GM03348 (cell line): ENCODE measurements at places on chromosomes 4 and X.

- DNase-seq = no peak
These were observed 10.6 kb downstream of the UGT2B4 start for GRCh38 chr4:69485130-69485529.

- no peak for DNase-seq
These were observed 170.6 kb upstream of the EDNRA start for GRCh38 chr4:147310312-147310711.

GRCh38 chr4:141080668-141081067 is 52.6 kb downstream of the RNF150 start:
- no peak for DNase-seq

GRCh38 chr4:5399790-5400421 is 308.5 kb downstream of the EVC2 start:
- DNase-seq = peak; percentile 57

DNA sequence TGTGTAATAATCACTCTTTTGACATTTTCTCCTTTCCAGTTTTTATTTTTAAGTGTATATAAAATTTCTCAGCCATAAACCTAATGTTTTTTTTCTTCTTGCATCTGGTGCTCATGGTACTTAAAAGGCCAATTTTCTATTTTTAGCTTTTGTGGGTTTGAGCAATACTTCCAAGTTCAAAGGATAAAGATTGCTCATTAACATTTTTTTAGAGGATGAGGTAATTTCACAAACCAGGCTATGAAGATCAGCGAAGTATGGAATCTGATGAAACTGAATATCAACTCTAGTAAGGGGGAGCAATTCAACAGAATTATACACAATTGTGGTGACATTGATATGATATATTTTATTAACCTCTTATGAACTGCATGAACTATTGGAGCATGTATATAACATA is 25.8 kb upstream of the KLHL34 start:
- peak; percentile 35 for DNase-seq

DNA sequence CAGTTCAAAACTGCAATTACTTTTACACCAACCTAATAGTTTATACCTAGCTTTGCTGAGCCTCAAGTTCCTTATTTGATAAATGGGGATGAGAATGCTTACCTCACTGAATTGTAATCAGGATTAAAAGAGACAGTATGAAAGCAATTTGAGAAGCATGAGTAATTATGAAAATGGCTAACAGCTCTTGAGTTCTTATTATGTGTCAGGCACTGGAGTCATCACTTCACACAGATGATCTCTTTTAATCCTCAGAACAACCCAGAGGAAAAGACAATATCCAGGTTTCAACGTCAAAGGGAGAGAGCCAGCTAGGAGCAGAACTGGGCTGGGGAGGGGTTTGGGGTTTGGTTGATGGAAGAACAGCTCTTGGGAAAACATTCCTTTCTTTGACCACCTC is 221.0 kb upstream of the NWD2 start:
- no peak for DNase-seq

DNA sequence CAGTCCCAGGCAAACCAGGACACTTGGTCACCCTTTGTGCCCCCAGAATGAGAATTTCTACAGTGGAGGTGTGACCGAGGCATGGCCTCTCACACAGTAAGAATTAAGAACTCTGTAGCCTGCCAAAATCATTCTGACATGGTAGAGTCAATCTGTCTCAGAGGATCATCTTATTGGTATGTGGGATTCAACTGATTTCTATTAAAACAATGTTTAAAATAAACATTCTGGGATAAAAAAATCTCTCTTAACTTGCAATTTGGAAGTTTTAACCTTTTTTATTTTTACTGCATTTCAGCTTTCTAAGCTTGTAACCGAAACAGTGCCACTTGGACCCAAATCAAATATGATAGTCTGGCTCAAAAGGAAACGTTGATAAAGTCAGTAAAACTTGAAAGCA is 165.4 kb upstream of the LDB2 start:
- peak; percentile 62 for DNase-seq

DNA sequence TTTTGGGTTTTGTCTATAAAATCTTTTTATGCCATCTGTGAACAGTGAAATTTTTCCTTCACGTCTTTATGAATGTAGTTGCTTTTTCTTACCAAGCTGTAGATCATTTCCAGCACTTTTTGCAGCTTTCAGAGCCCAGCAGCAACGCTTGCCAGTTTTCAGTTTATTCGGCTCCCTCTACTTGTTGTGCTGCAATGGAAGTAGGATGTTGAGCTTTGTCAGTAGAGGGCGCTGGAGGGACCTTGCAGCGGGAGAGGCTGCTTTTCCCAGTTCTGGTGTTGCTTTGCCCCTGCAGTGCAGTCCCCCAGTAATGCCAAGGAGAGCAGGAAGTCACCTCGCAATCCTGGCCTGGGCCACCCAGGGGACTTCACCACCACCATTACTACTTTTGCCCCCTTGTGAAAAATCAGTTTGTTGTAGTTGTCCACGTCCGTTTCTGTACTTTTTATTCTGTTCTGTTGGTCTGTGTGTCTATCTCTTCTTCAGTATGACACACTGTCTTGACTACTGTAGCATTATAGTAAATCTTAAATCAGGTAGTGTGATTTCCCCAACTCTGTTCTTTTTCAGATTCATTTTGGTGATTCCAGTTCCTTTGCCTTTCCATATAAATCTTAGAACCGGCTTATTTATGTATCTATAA is 21.8 kb downstream of the CMC4 start:
- DNase-seq = peak; percentile 33

- DNase-seq = no peak
These were observed 43.0 kb downstream of the RTL5 start for GRCh38 chrX:72088761-72089160.

- no peak for DNase-seq
These were observed 32.0 kb downstream of the ABCE1 start for GRCh38 chr4:145130130-145130529.

DNA sequence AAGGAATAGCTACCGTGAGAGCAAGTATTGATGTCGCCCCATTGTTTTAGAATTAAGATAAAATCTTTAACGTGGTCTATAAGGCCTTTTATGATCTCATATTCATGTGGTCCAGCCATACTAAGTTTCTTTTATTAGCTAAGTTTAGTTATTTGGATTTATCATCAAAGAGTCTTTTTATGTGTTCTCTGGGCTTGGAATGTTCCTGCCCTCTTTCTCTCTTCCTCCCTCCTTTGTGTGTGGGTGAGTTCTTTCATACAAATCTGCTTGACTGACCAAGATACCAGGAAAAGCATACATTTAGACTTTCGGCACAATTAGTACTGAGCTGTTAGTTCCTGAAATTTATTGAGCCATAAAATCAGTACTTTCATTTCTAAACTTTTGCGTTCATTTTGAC is 11.3 kb downstream of the TDO2 start:
- DNase-seq = no peak

- no peak for DNase-seq
These were observed 50.3 kb downstream of the HTRA3 start for GRCh38 chr4:8319731-8320385.

DNA sequence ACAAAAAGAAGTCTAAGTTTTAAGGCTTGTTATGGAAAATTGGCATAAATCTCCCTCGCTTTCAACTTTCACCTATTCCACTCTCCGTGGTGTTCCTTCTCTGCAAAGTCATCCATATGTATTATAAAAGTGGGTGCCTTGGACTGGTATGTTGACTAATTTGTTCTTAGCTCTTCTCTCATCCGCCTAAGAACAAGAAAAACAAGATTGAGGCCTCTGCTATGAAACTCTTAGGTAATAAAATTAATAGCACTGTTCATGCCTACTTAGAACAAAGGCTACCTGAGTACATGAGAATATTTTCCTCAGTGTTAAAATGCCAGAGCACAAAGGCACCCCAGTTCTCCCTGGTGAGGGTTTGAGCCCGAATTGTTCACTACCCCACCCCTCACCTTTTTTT is 1.3 kb downstream of the CNGA1 start:
- DNase-seq = no peak

DNA sequence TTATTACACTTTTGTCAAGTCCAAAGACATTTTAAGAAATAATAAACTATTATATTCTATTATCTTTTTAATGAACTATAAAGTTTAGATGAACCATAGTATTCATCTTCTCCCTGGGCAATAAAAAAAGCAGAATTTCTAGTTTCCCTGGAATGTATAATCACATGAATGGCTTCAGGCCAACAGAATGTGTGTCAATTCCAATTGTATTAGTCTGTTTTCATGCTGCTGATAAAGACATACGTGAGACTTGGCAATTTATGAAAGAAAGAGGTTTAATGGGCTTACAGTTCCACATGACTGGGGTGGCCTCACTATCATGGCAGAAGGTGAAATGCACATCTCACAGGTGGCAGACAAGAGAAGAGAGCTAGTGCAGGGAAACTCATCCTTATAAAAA is 70.7 kb upstream of the ANXA10 start:
- DNase-seq = no peak

DNA sequence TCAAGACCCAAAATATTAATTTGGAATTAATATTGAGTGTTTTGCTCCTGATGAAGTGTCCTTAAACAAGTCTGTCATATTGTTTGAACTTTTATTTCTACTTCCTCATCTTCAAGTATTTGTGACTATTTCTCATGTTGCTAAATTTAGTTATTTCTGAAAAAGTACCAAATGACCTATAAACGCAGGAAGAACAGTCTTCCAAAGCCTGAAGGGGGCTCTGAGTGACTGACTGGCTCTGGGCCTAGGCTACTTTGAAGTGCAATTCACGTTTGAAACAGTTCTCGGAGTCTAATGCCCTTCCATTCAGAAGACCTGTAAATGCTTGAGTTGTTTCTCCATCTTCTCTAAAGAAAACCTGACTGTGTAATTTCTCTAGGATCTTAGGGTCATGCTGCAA is 26.5 kb downstream of the GALNT7 start:
- DNase-seq = no peak

- DNase-seq = no peak
These were observed 134.2 kb upstream of the RAP2C start for GRCh38 chrX:132353430-132353829.

DNA sequence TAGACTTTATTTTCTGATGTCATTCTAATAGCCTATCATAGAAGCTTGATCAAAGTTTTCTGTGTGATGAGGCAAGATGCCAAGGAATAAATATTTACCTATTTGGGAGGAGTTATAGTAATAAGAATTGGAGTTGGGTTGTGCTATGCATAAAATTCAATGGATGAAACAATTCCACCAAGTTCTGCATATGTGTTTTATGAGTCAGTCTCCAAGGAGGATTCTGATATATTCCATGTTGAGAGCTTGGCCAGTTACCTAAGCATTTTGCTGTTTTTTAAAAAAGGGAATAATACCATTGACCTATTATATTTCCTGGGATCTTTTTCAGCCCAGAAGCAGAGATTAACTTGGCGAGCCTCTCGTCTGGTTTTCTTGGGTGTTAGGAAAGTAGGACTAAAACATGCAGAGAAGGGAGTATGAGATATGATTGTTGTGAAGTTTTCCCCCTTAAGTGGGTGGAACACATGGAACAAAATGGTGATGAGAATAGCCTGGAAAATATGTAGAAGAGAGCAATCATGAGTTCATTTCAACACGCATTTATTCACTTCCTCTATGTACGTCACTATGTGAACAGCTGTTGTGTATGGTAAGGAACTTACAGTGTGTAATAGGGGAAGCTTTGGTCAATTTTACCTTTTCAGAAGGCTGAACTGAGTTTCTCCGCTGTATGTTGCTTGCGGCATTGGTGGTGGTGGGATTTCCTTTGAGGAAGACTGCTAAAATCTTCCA is 39.2 kb downstream of the POLA1 start:
- DNase-seq = no peak

DNA sequence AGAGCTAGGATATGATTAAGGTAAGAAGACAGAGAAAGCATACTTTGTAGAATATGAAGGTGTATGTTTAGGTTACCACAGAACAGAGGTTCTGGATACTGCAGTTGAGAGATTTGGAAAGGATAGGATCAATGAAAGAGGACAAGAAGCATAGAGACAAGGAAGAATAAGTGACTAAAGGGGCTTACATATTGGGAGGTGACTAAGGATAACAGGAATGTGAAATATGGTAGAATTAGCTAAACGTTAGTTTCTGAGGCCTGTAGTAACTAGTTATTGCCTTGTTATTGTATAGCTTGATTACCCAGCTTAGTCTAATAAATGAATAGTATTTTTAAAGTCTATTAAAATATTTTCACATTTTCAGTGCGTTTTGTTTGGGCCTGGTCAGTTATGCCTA is 38.2 kb downstream of the CENPI start:
- DNase-seq = peak; percentile 9

- DNase-seq = peak; percentile 35
These were observed 158.4 kb downstream of the TENT5D start for GRCh38 chrX:80578517-80579105.

DNA sequence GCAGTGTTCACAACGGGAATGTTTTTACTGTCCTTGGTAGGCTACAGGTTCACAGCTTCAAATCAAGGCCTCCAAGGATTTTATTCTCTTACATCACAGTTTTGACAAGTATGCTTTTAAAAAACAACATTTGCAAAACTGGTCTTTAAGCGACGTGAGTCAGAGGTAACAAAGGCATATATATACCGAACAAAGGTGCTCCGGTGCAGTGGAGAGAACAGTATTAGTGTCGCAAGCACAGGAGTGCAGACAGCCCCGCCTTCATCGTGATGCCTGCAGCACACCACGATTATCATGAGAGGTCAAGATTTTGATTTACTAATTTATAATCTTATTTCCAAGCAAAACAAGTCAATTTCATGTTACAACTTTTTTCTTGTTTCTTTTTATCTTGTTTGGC is 90.8 kb downstream of the GATB start:
- DNase-seq = no peak

DNA sequence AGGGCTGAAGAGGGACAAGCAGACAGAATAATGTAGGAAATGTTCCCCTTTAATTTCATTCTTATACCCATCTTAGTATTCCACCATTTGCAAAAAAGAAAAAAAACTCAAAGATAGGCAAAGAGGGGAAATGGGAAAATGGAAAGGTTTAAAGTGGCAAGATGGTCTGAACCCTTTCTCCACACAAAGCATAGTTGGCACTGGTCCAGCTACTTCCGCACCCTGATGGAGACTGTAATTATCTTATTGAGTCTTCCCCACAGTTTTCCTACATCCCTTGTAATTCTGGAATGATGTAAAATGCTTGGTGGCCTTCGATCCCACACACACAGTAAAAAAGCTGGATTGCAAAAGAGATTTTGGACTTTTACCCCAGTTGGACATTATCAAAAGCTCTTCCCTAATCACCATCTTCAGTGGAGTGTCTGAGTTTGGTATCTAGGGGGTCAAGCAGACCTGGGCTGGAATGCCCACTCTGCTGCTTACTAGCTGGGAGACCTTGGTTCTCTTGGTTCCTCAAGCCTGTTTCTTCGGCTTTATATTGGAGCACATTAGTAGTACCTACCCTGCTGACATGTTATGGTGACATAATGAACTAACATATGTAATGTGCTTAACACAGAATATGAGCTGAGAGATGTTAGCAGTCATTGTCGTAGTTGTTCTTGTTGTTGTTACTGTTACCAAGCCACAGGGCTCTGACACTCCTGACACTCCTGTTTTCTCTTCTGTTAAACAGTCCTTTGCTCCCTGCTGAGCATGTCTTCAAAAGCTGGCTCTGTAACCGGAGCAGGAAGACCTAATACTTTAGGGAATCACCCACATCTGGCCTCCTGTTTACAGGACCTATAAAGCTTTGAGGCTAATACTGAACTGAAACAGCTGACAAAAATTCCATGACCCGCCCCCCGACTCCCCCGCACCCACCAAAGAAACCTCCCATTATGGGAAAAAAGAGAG is 4.7 kb downstream of the SRPX2 start:
- DNase-seq = peak; percentile 35

GRCh38 chr4:48262926-48263325 is 6.7 kb downstream of the TEC start:
- no peak for DNase-seq
